ENCODE measurements at places on chromosomes 1 and 21.

- DNase-seq: no peak
Measured at GRCh38 chr1:171286032-171286705, 27.8 kb upstream of the FMO4 start.

DNA sequence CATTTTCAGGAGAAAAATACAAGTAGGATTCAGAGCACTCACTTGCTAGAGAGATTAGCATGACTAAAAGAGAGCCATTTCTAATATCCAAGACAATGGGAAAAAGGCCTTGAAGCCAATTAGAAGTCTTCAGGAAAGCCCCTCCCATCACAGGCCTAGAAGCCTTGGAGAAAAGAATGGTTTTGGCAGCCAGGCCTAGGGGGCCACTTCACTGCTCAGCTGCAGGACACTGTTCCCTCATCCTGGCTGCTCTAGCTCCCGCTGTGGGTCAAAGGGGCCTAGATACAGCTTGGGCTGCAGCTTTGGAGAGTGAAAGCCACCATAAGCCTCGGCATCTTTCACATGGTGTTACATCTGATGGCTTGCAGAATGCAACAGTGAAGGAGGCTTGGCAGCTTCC lies 62.8 kb downstream of the RGS4 start:
- DNase-seq: no peak

GRCh38 chr1:26121854-26122773 lies 10.5 kb downstream of the PDIK1L start:
- DNase-seq: no peak

GRCh38 chr1:174726880-174727585 lies 272.7 kb upstream of the CACYBP start:
- DNase-seq: no peak

DNA sequence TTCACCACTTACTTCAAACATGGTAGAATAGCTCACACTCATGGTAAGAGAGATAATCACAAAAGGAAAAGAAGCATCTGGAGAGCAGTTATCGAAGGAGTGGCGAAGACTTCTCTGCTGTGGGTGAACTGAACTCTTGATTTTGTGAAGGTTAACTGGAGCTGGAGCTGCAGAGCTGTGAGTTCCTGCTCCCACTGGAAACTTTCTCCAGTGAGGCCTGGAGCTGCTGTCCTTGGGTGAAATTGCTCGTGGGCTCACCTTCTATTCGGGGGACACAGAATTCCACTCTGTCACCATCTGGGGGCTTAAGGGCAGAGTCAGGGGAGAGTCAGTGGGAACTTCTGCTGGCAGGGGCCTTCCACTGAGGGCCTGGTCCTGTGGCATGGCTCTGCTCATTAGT lies 45.9 kb downstream of the MAB21L3 start:
- no peak for DNase-seq

GRCh38 chr1:220441211-220441610 lies 86.7 kb upstream of the MARK1 start:
- DNase-seq: no peak

DNA sequence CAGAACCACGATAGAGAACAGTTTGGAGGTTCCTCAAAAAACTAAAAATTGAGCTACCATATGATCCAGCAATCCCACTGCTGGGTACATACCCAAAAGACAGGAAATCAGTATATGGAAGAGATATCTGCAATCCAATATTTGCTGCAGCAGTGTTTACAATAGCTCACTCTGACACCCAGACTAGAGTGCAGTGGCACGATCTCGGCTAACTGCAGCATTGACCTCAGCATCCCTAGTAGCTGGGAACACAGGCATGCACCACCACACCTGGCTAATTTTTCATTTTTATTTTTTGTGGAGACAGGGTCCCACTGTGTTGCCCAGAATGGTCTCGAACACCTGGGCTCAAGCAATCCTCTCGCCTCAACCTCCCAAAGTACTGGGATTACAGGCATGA lies 13.1 kb downstream of the TTC13 start:
- no peak for DNase-seq

- DNase-seq: no peak
Measured at GRCh38 chr1:31548534-31548906, 27.8 kb upstream of the TINAGL1 start.

- no peak for DNase-seq
Measured at GRCh38 chr21:39180429-39181019, 2.7 kb downstream of the PSMG1 start.

DNA sequence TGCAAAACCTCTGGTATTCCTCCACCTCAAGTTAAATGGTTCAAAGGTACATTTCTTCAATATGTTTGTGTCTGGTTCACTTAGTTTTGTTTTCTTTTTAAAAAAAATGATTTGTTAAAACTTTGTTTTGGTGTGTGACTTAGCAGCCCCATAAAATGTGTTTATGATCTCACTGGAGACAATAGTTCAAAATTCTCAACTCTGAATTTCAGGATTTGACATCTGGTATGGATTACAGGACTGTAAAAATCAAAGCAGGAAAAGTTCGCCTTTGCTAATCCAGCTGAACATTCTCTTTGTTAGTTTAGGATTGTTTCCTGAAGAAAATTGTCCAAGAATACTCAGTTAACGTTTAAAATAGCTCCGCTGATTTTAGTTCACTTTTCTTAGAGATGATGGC lies 231.7 kb downstream of the HMCN1 start:
- DNase-seq: no peak

DNA sequence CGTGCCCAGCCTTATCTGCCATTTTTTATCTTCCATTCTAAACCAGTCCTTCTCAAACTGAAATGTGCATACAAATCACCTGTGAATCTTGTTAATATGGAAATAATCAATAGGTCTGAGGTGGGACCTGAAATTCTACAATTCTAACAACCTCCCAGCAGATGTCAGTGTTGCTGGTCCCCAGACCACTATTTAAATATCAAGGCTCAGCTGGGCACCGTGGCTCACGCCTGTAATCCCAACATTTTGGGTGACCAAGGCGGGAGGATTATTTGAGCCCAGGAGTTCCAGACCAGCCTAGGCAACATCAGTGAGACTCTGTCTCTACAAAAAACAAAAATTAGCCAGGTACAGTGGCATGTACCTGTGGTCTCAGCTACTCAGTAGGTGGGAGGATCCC lies 4.1 kb downstream of the UQCRHL start:
- no peak for DNase-seq

- DNase-seq: no peak
Measured at GRCh38 chr21:43902441-43902840, 37.4 kb downstream of the AGPAT3 start.

DNA sequence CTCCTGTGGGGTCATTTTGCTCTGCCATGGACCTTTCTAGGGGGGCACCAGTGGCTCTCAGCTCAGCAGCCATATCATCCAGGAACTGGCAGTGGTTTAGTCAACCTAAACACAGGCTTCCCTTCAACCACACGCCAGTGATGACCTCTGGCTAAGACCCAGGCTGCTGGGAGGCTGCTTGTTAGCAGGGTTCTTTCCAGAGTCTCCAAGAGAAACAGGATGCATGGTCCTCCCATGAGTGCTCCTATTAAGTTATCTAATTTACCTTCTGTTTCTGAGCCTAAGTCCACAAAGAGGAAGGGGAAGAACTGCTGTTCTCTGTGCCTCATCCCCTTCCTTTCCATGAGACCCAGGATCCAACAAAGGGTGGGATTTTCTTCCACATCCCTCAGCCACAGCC lies 137.3 kb upstream of the PLXNA2 start:
- DNase-seq: no peak

Measured in activated naive CD8-positive, alpha-beta T cell treated with anti-CD3 and anti-CD28 coated beads, Interleukin-2, amount 50 U/mL, for 16 hours (primary cell).